ENCODE measurements at places on chromosomes 2 and 18.

GRCh38 chr2:217184242-217184641 is 324.4 kb upstream of the TNP1 start:
- DNase-seq: no peak

- no peak for DNase-seq
Observed at GRCh38 chr18:49645196-49645595, 83.3 kb downstream of the LIPG start.

DNA sequence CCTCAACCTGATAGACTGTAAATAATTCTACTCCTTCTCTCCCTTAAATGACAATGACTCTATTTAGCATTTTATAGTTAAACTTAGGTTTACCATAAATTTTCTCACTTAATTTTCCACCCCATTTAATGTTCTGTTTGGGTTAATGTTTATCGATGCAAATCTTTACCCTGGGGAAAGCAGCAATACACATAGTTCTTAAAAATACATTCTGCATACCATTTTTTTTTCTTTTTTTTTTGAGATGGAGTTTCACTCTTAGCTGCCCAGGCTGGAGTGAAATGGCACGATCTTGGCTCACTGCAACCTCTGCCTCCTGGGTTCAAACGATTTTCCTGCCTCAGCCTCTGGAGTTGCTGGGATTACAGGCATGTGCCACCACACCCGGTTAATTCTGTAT is 14.0 kb downstream of the STAM2 start:
- no peak for DNase-seq

DNA sequence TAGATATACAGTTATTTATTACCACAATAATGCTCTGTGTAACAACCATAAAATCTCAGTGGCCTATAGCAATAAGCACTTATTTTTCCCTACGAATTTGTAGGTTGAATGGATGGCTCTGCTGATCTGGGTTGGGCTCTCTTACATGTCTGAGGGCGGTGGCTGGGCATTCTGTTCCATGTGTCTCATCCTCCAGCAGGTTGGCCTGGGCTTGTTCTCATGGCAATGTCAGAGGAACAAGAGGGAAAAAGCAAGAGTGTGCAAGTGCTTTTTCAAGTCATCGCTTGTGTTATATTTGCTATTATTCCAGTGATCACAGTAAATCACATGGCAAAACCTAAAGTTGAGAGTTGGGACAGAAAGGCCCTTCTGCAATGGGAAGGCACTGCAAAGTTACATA is 30.4 kb upstream of the MYO3B start:
- DNase-seq: no peak

DNA sequence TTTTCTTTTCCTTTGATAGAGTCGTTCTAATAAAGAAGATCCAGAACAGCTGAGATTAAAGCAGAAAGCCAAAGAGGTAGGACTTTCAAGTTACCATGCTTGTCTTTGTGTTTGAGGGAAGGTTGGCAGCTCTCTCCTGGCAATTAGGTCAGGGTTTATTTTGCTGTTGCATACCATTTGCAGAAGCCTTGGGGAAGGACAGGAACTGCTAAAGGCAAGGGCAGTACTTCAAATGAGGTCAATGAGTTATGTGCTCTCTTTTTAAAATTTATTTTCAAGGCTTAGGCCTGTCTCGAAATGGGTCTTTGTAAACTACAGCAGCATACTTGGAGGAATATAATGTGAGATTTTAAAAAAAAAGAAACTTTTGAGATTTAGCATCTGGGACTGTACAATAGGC is 108.9 kb downstream of the TAF4B start:
- no peak for DNase-seq

GRCh38 chr18:47399475-47399874 is 148.0 kb upstream of the SKOR2 start:
- no peak for DNase-seq

GRCh38 chr2:12043131-12043530 is 296.7 kb downstream of the LPIN1 start:
- no peak for DNase-seq

- no peak for DNase-seq
Observed at GRCh38 chr2:178227187-178227586, 32.9 kb downstream of the OSBPL6 start.

- no peak for DNase-seq
Observed at GRCh38 chr2:165572151-165572550, 102.7 kb downstream of the CSRNP3 start.

GRCh38 chr2:12343141-12343540 is 373.6 kb upstream of the TRIB2 start:
- no peak for DNase-seq

GRCh38 chr2:133674433-133675331 is 106.4 kb upstream of the NCKAP5 start:
- no peak for DNase-seq

DNA sequence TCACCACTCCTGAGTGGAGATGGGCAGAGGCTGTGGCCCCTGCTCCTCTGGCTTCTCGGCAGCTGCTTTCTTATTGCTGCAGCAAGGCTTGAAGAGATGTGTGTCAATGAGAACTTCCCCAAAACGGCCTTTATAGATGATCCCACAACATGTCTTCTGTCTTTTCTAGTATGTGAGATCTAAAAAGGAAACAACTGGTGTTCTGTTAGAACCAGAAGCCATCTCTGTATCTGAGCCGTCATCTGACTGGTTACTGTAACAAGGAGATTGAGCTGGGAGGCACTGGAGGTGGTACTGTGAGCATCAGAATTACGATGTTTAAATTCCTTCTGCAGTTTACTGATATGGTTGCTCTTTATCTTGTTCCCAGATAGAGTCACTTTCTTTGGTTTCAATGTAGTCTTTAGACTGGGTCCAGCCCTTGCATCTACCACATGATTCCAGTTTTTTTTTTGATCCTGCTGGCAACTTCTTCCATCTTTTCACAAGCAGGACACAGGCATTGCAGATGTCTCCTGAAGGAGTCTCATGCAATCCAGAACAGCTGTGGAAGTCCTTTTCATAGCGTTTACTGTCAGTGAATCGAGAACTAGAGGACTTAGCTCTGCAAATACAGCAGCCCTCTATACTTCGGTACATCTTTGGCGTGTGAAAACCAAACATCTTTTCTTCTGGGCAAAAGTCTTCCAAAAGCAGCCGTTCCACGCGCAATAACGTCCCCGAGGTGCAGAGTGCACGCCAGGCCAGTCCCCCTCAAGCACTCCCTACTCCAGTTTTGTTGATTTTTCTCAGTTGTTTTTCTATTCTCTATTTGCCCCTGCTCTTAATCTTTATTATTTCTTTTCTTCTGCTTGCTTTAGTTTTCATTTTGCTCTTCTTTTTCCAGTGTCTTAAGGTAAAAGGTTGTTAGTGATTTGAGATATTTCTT is 29.7 kb downstream of the TAF4B start:
- DNase-seq: no peak

DNA sequence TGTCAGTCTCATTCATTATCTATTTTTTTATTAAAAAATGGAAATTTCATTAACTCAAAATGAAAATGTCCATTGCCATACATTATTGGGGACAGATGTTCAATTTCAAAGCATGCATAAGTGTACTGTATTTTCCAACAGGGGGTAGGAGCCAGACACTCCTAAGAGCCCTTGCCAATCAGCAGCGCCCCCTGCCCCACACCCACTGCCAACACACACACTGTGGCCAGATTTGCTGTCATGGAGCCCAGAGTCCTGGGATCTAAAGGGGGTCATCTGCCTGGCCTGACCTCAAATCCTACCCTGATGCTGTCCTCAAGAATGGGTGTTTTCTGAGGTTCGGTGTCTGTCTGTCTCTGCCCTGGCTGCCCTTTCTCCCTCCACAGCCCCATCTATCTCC is 162.2 kb upstream of the TWIST2 start:
- DNase-seq: no peak

- DNase-seq: no peak
Observed at GRCh38 chr18:39935598-39935997, 2019.4 kb upstream of the PIK3C3 start.

DNA sequence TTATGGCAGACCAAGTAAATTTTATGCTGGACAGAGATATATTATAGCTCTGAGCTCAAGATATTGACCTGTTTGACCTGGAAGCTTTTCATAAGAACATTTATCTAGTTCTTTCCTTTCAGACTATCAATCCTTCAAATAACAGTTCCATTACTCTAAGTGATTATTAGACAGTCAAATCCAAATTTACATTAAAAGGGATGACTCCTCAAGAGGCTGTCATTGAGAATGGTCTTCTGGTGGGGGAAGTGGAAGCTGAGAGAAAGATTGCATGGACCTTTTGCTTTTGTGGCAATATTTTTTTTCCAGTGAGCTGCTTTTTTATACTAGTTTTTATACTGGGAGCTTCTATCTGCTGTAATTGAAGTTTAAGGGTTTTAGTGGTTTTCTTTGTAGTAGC is 14.9 kb upstream of the SERPINB12 start:
- DNase-seq: no peak

DNA sequence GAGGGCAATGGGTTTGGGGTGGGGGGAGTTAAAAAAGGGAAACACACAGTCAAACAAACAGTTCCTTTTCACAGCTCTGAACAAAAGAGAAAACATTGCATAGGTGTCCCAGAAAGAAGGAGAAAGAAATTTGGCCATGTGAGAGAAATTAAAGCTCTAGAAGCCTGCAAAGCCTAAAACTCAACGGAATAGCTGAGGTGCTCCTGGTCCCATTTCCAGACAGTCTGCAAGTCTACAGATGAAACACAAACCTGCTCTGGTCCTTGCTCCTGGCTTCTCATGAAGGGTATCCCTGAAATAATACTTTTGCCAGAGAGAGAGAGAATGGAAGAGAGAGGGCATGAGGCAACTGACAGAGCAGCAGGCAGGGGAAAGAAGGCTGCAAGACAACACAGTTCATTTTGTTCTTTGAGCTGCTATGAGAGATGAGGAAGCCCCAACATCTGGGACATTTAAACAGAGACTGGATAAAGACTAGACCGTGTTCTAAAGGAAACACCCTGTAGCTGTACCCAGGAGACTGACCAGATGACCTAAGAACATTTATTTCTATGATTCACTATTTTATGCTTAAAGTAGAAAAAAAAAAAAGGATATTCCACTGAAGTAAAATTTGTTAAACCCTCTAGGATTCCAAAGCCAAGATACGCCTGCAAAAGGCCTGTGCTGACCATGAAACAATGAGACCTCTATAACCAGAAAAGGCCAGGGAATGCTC is 57.3 kb upstream of the CYP26B1 start:
- DNase-seq: no peak

DNA sequence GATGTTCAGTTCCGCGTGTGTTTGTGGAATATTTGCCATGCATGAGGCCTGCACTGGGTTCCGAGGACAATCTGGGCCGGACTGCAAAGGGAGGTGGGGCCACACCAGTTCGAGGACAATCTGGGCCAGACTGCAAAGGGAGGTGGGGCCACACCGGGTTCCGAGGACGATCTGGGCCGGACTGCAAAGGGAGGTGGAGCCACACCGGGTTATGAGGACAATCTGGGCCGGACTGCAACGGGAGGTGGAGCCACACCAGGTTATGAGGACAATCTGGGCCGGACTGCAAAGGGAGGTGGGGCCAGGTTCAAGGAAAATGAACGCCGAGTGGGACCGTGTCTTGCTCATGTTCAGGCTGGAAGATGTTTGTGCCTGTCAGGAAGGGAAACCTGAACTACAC is 97.8 kb upstream of the HDAC4 start:
- DNase-seq: no peak

DNA sequence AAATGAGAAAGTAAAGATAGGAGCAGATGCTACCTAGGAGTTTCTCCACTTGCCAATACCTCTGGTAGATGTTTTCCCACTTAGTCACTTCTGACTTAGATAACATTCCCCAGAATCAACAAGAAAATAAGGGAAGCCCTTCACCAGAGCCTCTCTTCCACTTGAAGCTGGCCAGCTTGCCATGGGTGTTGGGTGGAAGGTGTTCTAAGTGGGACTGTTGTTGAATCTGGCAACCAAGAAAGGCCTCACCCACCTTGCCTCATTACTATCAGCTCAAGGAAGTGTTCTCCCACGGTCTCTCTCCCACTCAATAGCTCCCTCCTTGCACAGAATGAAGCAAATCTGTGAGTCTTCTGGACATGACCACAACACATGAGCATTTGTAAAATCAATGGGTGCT is 100.4 kb upstream of the REG3A start:
- DNase-seq: no peak

DNA sequence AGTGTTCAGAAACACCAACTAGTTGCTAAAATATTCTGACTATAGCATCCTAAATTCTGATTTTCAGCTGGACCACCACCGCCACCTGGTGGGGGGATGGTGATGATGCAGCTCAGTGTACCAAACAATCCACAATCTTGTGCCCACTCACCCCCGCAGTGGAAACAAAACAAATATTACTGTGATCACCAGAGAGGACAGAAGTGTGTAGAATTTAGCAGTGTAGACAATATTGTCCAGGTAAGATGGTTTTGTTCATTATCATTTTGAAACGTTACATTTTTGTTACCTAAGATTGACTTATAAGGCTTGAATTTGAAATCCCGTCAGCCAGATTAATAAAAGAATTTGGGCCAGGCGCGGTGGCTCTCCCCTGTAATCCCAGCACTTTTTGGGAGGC is 31.7 kb upstream of the UBXN4 start:
- DNase-seq: peak; percentile 34

DNA sequence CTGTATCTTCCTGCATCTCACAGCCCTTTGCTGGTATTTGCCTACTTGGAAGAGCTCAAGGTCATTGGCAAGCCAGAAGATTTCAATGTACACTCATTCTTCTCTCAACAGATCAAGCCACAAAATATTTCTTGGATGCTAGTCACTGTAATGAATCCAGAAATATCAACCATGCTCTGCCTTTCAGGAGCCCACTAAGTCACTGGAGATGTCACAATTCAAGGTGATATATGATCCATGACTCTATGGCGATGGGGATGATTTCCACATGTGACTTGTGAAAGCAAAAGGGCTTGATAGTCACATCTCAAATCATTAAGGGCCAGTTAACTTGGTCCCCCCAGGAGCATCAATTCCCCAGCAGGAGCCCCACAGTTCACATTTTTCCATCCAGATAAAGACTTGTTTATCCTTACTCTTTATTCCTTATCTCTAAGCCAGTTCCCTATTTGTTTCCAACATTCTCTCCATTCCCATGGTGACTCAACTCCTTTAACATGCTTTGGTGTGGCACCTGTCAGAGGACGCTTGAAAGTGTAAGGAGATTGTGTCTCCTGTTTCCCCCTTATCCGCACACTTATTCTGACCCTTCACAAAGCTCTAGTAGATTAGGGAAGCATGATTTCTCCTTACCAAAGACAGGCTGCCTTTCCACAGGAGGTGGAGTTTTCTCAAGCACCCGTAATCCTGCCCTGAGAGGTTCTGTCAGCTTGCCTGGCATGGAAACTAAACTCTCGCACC is 15.8 kb downstream of the PKDCC start:
- DNase-seq: no peak

GRCh38 chr2:238567996-238568395 is 141.3 kb downstream of the ASB1 start:
- DNase-seq: no peak
